ENCODE measurements at places on chromosomes 11 and 22.

- no peak for DNase-seq
Measured at GRCh38 chr22:44281768-44282637, 30.7 kb downstream of the SHISAL1 start.

DNA sequence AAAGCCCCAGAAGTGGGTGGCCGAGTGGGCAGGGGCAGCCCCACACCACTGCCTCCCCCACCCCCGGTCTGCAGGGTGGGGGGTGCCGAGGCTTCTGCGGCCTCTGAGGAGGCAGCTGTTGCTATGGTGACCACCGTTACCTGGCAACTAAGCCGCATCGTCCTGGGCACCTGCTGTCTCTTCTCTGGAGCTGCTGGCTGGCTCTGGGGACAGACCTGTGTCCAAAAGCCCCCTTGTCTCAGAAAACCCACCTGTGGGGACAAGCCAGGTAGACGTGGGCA is 79.9 kb upstream of the PRR5 start:
- peak; percentile 53 for DNase-seq

GRCh38 chr11:824292-824880 is 3.3 kb upstream of the CRACR2B start:
- no peak for DNase-seq

DNA sequence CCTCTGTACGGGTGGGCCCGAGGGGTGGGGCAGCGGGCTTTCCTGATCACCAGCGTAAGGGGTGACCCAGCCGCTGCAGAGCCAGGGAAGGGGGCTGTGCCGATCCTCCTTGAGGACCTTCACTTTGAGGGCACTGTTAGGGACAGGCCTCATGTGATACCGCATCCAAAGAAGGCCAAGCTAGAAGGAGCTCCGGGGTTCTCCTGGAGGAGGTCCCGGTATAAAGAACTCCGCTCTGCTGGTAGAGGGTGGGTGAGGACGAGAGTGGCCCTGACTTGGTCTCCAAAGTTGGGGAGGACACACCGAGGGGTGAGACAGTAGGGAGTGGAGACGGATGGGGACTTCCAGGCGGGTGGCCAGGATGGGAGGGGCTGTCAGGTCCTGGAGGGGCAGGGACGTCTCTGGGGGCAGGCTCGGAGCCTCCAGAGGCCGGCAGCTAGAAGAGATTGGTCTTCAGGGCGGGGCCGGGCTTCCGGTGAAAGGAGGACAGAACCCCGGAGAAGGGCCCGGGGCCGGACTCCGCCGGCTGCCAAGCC is 4.6 kb downstream of the PHOX2A start:
- no peak for DNase-seq

- DNase-seq, result no peak
Measured at GRCh38 chr22:19115628-19116027, 6.6 kb downstream of the DGCR2 start.

DNA sequence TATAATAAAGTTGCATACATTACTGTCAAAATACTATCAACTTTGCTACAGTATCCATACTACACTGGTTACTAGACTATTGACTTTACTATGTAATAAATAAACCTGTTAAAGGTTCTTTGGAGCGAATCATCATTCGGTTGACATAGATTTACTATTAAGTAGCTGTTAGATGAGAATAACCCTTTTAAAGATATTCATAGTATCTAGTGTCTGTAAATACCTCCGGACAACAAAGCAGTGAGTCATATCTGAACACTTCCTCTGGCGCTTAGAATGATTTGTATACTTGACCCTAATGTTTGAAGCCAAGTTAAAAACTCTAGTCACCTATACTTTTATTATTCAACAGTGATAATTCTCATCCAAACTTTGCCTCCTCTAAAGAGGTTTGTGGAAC is 84.7 kb downstream of the MSANTD4 start:
- no peak for DNase-seq

DNA sequence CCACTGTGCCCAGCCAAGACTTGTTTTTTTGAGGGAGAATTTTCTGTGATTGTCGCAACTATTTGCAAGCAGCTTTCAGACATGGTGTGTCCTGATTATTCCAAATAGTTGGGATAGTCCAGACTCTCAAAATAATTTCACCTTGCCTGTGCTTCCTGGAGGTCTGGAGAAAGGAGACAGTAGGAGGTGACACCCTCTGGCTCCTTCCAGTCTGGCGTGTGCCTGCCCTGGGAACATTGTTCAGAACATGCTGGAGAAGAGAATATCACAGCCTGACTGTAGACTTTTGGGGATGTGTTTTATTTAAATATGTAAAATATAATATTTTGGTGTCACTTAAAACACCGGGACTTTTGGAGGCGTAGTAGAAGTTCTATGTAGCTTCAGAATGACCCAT is 14.9 kb downstream of the ZNRF3 start:
- no peak for DNase-seq

GRCh38 chr11:46200537-46201281 is 76.8 kb upstream of the CREB3L1 start:
- DNase-seq, result no peak

DNA sequence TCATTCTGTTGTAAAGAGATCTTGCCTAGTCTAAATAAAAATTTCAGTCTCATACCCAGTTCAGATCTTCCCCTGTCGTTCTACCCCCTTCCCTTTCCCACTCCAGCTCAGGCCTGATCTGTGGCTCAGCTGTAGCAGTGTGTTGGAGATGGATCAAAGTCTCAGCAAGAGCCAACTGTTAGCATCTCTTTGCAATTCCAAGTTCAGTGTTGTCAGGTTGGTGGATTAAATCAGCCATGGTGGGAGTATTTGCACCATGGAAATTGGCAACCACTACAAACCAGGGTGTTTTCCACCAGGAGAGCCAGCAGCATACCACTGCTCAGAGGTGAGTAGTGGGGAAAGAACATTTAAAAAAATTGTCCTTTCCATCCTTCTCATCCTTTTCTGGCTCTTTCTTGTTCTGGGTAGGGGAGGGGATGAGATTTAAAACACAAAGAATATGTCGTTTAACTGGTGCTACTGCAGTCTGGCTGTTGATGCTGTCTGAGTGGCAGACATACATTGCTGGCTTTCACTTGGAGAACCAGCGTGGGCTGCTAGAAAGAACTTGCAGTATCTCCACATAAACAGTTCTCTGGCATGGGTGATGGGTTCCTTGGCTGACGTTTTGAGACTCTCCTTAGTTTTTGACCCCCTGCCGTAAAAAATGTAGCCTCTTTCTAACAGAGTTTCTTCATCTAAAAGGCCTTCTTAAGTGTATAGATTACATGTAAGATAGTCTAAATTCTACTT is 514.1 kb downstream of the RAB38 start:
- no peak for DNase-seq

GRCh38 chr11:111098091-111098490 is 147.4 kb upstream of the POU2AF2 start:
- no peak for DNase-seq

GRCh38 chr22:39543095-39543494 is 10.5 kb upstream of the RPS19BP1 start:
- DNase-seq, result no peak

DNA sequence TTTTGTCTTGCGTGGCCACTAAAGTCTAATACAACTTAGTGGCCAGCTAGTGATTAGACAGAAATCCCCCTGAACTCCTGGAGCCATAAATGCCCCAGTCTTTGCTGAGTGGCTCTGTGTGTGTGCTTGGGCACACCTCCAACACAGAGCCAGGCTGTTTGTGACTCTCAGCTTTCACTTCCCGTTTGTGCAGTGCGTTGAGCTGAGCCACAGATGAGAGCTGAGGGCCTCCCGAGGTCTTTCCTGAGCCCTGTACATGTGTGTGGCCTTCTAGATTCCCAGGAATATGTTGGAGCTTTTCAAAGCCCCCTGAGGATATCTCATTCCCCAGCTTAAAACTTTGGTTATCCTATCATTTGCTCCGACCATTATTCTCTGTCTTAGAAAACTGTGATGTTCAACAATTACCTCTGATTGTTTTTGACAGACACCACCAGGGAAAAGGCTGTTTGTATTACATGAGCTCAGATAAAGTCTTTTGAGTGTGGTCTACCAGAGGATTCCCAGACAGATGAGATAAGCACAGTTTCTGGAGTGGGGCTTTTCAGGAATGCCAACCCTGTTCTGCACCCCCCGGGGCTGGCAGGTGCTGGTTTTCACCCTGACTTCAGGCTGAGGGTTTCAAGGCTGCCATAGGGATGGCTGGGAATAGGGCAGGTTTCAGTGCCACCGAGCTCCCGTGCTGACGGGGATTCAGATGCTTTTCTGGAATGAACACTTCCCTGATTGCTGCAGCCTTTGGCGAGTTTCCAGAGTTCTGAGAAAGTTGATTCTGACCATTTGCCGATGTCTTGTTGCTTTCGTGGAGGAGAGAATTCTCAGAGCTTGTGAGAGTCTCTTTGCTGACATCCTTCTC is 23.8 kb downstream of the IGHMBP2 start:
- no peak for DNase-seq

DNA sequence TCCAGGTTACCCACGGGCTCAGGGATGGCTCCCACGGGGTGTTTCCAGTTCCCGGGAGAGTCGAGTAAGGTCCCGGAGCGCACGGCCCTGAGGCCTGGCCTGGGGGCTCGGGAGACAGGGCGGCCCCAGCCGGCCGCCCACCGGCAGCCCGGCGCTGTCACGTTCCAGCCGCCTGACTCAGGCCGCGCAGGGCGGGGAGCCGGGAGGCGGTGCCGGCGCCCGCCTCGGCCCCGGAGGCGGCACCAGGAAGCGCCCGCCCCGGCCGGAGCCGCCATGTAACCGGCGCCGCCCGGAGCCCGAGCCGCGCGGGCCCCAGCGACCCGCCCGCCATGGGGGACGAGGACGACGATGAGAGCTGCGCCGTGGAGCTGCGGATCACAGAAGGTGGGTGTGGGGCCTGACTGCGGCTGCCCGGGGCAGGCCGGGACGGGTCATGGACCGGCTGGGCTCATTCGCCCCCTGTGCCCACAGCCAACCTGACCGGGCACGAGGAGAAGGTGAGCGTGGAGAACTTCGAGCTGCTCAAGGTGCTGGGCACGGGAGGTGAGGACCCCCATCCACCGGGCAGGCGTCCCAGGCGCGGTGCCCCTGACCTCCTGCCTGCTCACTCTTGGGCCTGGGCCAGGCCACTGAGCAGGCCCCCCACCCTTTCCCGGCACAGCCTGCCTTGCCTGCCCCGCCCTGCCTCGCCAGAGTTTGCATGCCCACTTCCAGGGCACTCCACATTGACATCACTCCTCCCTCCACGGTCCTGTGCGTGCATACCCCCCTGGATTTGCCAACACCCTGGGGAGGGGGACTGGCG is at the start of gene RPS6KA4:
Gene RPS6KA4 (plus strand): TSS at position 256 of the 805 bp plus-strand sequence. CDS start 74 bp downstream, at position 330.
- no peak for DNase-seq

GRCh38 chr11:102836290-102836875 is 7.0 kb downstream of the MMP3 start:
- DNase-seq, result no peak
